Activated CD4-positive, alpha-beta T cell treated with anti-CD3 and anti-CD28 coated beads, Interleukin-2, amount 50 U/mL, for 24 hours (primary cell): ENCODE measurements at places on chromosomes 1 and 21.

- no peak for DNase-seq
Measured at GRCh38 chr1:184851822-184852746, 97.4 kb upstream of the EDEM3 start.

- no peak for DNase-seq
Measured at GRCh38 chr1:227841096-227841495, 25.6 kb downstream of the PRSS38 start.

DNA sequence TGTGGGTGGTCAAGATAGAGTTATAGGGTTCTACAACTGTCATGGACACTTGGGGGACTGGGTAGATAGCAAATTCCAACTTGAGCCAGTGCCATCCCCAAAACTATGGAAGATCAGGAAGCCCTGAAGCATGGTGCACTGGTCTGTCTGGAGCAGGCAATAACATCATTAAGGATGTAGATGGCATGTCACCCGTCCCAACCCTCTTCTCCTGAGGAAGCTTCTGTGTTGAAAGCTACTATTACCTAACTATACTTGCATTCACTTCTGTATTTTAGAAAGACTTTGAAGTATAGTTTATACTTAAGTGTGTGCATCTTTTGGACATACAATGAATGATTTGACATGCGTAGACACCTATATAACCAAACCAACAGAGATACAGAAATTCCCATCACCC is 32.9 kb downstream of the RABIF start:
- no peak for DNase-seq

- no peak for DNase-seq
Measured at GRCh38 chr21:14646893-14647292, 100.8 kb upstream of the SAMSN1 start.

GRCh38 chr1:204591473-204592090 is 75.4 kb downstream of the MDM4 start:
- DNase-seq, result no peak

GRCh38 chr1:118751166-118751565 is 237.0 kb downstream of the TBX15 start:
- DNase-seq, result no peak
